Panc1 (cell line): ENCODE measurements at places on chromosomes 1 and 21.
A peak's percentile ranks its signal among the peaks of the same experiment; 100 is the strongest.

GRCh38 chr1:161267321-161267720 is 8.8 kb downstream of the PCP4L1 start:
- no peak for DNase-seq

- DNase-seq = no peak
Measured at GRCh38 chr1:16367968-16368890, 1.2 kb downstream of the SZRD1 start.

- DNase-seq = no peak
Measured at GRCh38 chr1:82215056-82215852, 414.5 kb downstream of the ADGRL2 start.

DNA sequence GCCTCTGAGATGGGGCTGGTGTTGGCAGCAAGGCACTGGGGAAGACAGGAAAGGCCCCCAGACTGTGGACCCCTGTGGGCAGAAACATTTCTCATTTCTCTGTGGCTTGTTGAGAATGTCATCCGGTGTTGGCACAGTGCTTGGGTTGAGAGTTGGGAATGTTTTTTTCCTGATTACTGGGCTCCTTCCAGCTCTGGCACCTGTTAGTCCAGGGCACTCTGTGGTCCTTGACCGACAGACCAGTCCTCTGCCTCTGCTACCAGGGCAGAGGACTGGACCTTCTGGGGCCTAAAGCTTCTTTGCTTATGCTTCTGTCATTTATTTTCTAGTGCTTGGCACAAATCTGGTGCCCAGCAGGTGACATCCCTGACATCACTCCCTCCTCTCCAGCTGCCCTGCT is 4.8 kb upstream of the SPRR5 start:
- no peak for DNase-seq

GRCh38 chr1:24905979-24906720 is 23.9 kb downstream of the RUNX3 start:
- DNase-seq = no peak

GRCh38 chr1:24748191-24749121 is 3.2 kb downstream of the CLIC4 start:
- no peak for DNase-seq

GRCh38 chr1:1364266-1364665 is 5.9 kb upstream of the MXRA8 start:
- no peak for DNase-seq

- no peak for DNase-seq
Measured at GRCh38 chr1:42956739-42957138, 1.9 kb downstream of the SLC2A1 start.

DNA sequence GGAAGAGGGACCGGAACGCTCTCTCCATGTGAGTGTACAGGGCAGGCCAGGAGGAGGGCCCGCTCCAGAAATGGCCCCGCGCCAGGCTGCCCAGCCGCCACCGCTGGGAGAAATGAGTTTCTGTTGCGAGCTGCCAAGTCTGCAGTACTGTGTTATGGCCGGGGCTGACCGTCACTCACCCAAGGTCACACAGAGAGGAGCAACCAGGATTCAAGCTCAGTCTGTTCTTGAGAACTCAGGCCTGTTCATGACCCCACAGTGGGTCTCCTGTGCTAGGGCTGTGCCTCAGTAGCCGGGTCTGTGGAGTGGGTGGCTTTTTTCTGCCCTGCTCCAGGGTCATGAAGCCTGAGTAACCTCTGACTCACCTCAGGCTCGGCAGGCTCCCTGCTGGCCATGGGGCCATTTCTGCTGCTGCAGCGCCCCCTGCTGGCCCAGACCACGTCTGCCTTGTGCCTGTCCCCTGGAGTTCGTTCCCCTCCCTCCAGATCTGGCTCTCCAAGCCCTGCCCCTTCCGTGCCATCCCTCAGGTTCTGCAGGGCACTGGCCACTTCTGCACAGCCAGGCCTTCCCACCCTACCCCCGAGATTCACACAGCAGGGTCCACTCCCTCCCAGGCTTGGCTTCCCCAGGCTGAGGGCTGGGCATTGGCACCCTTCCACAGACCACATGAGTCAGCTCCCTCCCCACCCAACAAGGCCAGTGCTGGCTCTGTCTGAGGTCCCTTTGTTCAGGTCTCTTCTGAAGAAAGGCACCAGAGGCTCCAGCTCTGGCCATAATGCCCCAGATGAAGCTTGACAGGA is 51.8 kb downstream of the EDN2 start:
- peak; percentile 84 for DNase-seq

DNA sequence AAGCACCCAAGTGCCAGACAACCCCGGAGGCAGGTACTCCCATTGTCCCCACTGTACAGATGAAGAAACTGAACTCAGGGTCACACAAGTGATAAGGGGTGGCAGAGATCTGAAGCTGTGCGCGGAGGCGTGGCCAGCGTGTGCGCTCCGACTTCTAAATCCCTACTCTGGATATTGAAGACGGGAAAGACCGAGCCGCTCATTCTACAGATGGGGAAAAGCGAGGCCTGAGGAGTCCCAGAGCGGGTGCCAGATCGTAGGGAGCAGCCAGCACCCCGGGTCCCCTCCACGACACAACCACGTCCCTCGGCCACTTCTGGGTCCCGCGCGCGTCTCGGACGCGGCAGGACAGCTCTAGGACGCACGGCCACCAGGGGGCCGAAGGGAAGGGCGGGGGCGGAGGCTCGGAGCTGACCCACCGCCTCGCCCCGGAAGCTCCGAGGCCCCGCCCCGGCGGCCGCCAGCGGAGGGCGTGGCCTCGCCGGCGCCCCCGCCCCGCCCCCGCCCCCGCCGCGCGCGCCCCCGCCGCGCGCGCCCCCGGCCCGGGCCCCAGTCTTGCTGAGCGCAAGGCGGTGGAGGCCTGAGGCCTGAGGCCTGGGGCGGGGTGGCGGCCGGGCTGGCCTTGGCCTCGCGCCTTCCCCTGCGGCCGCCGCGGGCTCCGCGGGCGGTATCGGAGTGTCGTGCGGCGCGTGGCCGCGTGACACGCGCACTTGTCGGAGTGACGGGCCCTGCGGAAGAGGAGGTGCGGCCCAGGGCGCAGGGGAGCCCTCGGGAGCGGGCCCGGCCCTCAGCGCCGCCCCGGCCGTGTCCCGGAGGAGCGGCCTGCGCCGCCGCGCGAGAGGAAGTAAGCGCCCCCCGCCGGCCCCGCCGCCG is at the start of gene H6PD:
Gene H6PD (plus strand): TSS at position 552 of the 873 bp plus-strand sequence. CDS start 10,161 bp downstream, outside the sequence.
- DNase-seq = peak; percentile 33

DNA sequence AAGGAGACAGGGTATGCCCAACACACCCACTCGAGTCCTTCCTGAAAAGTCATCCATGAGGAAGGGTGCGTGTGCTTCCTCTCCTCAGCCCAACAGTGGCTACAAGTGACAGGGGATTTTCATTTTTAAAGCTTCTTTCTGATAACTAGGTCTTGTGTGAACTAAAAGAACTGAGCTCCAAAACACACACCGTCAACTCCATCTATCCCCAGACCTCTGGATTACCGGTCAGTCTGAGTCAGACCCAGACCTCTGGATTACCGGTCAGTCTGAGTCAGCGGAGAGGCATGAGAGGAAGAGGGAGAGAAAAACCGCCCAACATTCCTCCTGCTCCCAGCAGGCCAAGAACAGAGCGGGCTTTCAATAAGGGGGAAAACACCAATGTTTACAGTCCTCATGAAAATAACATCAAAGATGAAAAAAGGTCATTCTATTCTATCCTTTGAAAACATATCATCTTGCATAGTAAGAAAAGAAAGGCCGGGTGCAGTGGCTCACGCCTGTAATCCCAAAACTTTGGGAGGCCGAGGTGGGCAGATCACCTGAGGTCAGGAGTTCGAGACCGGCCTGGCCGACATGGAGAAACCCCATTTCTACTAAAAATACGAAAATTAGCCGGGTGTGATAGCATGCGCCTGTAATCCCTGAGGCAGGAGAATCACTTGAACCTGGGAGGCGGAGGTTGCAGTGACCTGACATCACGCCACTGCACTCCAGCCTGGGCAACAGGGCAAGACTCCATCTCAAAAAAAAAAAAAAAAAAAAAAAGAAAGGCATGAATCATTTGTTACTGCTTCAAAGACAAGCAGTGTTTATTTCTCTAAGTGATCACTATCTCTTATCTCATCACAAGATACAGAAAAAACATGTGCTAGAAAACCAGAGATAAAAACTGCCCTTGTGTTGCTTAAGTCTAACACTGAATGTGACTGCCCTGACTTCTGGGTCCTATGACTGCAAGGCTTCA is 3.4 kb downstream of the PTTG1IP start:
- no peak for DNase-seq
